CD4-positive, alpha-beta T cell treated with Interleukin-4 for 1 hour (primary cell): ENCODE measurements at places on chromosomes 11 and 22.

DNA sequence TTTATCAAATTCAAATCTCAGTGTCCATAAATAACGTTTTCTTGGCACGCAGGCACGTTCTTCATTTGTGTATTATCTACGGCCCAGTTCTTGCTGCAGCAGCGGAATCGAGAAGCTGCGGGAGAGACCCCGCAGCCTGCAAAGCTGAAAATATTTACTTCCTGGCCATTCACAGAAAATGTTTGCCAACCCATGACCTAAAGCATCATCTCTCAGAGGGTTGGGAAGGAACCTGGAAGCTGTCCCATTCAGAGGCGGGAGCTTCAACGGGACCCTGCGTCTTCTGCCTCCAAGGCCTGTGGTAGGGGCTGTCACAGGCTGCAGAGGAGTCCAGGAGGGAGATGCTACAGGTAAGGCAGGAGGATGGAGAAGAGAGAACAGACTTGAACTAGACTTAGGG, 319.2 kb downstream of the MN1 start:
- no peak for DNase-seq

DNA sequence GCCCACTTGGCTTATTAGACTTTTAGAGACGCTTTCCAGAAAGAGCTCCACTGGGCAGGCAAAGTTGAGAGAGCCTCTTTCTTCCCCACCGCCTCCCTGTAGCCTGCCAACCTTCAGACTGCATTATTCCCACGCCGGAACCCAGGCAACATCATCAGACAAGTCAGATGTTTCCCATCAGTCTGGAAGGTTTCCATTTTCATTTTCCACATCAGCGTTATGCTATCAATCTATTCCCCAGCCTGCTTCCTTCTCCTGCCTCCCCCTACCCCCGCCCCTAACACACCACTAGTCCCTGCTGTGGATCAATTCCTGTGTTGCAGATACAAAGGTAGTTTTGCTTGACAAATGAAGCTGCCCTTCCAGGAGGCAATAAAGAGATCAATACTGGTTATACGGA, 184.8 kb downstream of the DSCAML1 start:
- no peak for DNase-seq

- peak; percentile 76 for DNase-seq
Observed at GRCh38 chr11:73189315-73189714, 28.8 kb upstream of the P2RY2 start.

GRCh38 chr11:23723861-23724260, 773.0 kb upstream of the LUZP2 start:
- no peak for DNase-seq

DNA sequence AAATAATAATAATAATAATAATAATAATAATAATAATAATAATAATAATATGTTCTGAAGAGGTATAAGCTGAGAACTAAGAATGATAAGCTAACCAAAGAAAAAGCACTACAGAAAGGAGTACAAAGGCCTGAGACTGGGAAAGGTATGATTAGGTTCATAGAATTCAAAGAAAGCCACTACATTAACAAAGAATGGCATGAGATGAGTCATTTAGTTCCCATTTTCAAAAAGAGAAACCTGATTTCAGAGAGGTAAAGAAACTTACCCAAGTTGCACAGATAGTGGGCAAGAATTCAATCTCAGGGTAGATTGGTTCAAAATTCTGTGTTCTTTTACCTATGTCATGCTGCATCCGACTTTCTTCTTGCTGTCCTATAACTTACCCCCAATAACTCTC, 350.9 kb downstream of the TTC28 start:
- no peak for DNase-seq

- DNase-seq, result no peak
Observed at GRCh38 chr11:104011044-104011443, 25.4 kb upstream of the DDI1 start.

DNA sequence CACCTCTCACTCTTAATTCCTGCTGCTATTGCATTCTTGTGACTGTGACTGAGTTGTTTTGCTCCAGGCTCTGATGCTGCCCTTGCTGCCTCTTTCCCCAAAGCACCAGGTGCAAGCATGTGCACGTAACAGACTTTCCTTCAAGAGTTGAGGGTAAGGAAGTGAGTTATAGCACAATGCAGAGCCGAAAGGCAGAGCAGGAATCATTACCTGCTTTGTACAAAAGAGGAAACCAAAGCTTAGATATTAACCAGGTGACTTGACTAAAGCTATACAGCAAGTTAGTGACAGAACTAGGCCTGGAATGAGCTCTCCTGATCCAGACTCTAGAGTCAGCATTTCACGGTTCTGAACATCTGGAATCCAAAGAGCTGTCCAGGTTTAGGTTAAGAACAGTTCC, 33.6 kb downstream of the NEU3 start:
- no peak for DNase-seq

DNA sequence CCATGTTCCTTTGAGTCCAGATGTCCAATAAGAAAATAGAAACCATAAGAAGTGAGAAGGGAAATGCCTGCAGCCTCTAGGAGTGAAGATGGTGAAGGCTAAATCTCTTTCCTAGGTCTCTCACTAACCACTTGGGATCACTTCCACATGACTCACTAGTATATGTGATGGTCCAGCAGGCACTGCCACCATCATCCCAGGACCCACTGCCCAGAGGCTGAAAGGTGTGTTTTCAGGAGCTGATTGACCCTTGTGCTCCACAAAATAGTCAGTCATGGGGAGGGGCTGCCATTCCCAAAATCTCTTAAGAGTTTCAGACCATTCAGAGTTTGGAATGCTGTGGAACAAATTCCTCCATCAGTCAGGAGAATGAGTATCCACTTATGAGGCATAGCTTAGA, 22.9 kb downstream of the UBASH3B start:
- DNase-seq, result no peak

DNA sequence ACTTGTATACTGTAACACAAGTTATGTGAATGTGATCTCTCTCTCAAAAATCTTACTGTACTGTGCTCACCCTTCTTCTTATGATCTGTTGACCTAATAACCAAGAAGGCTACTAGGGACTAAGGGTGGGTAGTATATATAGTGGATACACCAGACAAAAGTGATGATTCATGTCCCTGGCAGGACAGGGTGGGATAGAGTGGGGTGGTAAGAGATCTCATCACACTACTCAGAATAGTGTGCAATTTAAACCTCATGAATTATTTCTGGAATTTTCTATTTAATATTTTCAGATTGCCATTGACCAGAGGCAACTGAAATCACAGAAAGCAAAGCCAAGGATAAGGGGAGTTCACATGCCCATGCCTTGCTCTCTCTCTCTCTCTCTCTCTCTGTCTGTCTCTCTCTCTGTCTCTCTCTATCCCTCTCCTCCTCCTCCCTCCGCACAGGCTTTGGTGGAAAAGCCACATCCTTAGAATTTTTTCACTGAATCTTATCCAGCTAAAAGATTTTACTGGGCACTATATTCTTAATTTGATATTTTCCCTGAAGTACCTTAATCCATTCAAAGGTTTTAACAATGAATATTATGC, 12.0 kb upstream of the STK33 start:
- DNase-seq, result no peak

DNA sequence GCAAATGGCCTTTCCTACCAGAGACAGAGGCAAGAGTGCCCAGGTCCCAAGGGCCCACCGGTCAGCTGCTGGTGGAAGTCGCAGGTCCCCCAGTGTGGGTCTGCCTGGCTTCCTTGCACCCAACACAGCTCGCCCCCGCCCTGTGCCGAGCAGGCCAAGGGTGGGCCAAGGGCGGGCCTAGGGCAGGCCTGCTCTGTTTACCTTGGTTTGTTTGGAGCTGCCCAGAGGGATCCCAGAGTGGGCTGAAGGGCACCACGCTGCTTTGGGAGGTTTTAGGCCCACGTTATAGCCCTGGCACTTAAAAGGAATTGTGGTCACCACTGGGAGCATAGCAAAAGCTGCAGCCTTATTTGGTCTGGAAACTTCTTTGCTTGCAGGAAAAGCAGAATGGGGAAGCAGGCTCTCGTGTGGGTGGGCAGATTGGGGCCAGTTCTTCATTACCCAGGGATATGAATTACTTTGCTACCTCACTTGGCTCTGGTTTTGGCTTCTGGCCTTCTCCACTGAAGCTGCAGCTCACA, 38.0 kb downstream of the MRGPRD start:
- DNase-seq, result no peak

DNA sequence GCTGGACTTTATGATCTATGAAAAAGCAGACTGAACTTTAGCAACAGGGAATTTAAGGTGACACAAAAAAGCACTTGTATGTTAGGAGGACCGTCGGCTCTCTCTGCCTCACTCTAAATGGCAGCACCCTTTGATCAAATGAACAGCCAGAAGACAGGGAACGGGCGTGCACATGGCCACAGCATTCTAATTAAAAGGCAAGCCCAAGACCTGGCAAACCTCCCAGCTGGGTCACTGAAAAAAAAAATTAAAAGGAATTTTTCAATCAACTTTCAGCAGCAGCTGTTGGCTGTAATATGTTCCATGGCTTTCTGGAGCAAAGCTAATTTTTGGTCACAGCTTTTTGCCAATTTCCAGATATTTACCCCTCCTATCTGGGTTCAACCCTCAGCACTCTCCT, 116.5 kb downstream of the C11orf58 start:
- DNase-seq, result no peak

- DNase-seq, result no peak
Observed at GRCh38 chr22:27809226-27809603, 7.7 kb upstream of the MN1 start.

DNA sequence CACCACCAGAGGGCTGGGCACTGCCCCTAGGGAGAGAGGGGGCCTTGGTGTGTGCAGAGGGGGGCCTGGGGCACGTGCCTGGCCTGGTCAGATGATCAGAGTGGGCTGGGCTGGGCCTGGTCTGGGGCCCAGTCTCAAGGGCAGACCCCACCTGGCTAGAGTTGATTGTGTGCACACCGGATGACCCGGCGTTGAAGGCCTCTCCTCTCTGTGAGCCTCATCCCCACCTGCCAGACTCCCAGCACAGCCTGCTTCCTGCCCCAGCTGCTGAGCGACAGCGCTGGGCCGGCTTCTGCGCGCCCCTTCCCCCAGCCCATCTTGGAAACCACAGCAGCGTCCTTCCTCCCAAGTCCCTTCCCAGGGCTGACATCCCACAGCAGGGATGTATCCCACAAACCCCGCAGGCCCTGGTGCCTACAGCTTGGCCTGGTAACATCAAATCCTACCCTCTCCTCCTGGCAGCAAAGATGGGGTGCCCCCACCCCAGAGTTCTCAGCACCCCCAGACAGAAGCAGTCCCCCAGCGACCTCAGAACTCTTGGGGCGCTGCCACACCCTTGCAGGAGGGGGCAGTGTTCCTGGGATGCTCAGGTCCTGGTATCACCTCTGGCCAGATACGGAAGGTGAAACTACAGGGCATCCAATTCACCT, 11.0 kb upstream of the TSSC4 start:
- DNase-seq, result no peak

GRCh38 chr11:79794484-79795393, 353.9 kb upstream of the TENM4 start:
- no peak for DNase-seq

DNA sequence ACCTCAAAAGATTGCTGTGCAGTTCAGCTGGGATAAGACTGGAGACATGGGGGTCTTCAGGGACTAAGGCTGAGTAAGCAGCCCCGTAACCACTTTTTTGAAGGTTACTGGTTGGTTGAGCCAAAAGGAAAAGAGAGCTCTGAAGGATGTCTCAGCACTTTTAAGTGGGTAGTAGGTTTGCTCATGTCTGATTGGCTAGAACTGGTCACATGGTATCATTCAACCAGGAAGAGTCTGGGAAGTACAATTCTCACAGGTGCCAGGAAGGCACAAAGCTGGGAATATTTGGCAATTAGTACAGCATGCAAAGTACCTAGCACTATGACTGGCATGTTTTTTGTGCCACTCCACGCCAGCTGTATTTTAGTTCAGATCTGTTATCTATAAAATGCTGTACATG, 58.1 kb downstream of the SNX19 start:
- peak; percentile 6 for DNase-seq

DNA sequence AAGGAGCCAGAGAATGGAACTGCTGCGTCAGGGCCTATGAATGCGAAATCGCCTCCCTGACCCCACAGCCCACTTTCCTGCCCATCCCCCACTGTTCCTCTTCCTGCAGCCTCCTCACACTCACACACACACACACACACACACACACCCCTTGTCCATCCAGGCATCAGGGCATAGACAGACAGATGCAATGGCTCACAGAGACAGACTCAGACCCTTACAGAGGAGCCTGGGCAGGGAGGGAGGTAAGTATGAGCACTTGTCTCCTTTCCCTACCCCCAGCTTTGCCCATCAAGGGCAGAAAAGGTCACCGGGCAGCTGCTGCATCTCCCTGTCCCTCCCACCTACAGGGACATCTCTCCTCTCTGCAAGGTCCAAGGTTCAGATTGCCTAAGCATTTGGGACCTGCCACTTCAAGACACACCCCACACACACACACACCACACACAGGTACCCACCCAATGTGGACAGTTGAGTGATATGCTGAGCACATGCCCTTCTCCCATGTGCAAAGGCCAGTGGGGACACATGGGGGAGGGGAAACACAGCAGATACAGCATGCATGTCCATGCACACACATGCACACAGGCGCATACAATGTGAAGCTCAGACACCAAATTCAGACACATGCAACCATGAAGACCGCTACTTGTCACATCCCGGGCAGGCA, 2.0 kb upstream of the NRXN2 start:
- DNase-seq, result no peak

GRCh38 chr22:39241794-39242594, 2.8 kb downstream of the PDGFB start:
- peak; percentile 65 for DNase-seq

- DNase-seq, result no peak
Observed at GRCh38 chr11:14673824-14674405, 30.3 kb downstream of the PDE3B start.

DNA sequence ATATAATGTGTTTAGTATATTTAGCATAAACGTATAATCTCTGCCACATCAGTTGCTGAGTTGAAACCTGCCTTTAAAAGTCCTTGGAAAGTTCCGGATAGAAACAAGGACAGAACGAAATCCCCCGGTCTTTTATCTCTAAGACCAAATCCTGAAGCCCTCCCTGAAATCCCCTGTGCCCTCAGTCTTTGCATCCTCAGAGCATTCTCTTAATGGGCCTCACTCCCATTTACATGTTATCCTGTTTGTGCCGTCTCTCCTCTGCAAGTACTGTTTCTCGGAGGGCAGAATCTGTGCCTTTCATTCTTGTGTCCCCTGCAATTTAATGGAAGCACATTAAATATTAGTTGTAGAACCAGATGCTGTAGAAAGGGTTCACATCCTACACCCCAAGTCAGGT, 56.0 kb downstream of the ZNRF3 start:
- DNase-seq, result no peak

- DNase-seq, result no peak
Observed at GRCh38 chr11:96051820-96052219, 127.9 kb upstream of the MTMR2 start.

DNA sequence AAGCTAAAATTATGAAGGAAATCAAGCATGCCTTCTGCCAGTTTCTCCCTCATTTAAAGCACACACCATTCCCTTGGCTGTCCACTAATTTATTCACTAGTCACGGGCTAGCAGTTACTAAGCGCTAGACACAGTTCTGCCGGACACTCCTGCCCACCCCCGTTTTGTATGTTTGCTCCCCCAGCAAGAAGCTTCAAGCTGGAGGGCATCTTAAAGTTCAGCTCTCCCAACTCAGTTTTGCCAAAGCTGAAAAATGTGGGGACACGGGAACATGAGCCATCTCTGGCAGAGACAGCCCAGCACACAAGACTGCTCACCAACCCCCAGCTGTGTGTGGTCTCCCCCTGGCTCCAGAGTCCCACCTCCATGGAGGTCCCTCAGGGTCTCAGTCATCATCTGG, 263.6 kb downstream of the BRD1 start:
- DNase-seq, result no peak
